ENCODE measurements at places on chromosomes 7 and 10.

- no peak for DNase-seq
Measured at GRCh38 chr10:54962134-54962900, 161.3 kb upstream of the PCDH15 start.

DNA sequence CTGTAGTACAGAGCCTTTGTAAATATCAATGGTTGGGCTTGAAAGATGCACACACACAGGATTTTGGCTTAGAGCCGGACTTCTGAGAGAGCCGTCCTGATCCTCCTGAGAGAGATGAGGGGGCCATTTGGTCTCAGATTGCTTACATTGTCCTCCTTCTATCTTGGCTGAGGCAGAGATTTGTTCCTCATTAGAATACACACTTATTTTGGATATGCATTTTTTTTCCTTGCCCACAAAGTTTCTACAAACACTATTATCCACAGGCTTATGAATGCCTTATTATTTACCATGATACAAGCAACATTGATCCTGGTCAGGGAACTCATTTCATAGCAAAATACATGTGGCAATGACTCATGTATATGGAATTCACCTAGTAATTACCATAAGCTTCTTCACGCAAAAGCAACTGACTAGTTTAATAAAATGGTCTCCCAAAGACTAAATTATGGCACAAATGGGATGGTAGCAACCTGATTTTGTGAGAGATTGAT is 175.3 kb downstream of the MDFIC start:
- DNase-seq = no peak

- no peak for DNase-seq
Measured at GRCh38 chr7:141544831-141545230, 6.4 kb upstream of the AGK start.

DNA sequence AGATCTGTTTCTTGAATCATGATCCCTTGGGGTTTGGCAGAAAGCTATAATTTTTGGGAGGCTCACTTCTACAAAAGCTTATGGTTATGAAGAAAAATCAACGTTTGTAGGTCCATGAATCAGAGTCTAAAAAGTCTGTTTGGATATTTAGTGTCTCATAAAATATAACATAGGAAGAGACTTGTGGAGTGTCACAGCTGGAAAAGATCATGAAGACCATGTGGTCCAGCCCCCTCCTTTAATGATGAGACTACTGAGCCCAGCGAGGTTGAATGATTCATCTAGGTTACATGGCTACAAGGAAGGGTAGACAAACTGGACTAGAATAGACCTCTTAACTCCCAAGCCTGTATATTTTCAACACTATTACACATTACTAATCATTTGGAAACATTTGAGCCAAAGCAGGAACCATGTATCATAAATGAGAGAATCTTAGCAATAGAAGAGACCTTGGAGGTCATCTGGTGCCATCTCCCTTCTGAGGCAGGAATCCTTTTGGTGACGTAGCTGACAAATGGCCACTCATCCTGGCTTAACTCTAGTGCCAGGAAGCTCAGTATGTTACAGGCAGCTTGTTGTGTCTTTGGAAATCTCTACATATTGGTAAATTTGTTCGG is 152.5 kb downstream of the CREB5 start:
- DNase-seq = no peak

GRCh38 chr10:90947030-90947960 is 26.4 kb upstream of the ANKRD1 start:
- DNase-seq = no peak
